ENCODE measurements at places on chromosomes 5 and 9.

DNA sequence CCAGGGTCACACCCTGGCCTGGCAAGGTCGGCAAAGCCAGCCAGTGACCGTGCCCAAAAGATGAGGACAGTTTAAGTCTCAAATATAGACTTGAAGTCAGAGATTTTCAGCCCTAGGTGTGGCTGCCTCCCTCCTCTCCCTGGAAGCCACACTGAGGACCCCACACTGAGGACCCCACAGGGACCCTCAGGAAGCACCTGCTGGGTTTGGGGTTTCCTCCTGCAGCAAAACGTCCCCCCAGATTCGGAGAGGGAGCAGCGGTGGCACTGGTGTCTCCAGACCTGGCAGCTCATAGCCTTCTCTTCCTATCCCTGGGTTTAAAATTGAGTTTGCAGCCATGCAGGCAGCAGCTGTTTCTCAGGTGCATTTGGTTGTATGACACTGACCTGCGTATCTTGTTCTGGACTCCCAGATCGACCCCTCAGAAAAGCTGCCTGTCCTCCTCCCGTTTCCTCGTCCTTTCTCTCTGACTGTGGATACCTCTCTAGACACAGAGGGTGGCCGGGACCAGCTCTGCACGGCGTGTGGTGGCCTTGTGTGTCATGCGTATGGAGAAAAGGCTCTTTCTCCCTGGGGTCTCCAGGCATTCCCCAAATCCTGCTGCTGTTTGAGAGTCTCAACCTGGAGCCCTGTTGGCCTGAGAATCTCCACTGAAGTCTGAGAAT is 36.6 kb downstream of the MRPL36 start:
- no peak for DNase-seq

GRCh38 chr5:23703940-23704855 is 196.8 kb downstream of the PRDM9 start:
- DNase-seq = no peak

GRCh38 chr5:123802298-123802951 is 290.4 kb downstream of the CSNK1G3 start:
- no peak for DNase-seq

- DNase-seq = no peak
These were observed 36.2 kb upstream of the UGCG start for GRCh38 chr9:111860443-111860842.

DNA sequence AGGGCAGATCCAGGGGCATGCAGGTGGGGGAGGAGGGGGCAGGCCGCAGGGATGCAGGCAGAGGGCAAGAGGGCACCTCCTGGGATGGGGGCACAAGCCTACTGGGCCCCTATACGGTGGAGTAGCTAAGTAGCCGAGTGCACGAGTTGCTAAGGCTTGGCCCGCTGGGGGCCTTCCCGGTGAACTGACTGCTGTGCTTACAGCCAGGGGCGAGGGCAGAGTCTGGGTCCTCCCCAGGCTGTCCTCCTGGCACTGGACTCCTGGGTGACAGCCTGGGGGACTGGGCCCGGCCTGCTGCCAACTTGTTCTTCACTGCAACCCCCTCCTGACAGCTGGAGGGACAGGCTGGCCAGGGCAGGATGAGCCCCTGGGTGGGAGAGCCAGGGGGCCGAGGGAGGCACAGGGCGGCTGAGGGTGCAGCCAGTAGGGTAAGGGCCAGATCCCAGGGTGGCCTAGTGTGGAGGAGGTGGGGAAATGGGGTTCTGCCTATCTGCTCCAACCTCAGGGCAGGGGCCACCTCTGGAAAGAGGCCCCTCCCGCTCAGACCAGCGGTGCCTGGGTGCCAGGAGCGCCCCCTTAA is 1.7 kb upstream of the EGFL7 start:
- no peak for DNase-seq

DNA sequence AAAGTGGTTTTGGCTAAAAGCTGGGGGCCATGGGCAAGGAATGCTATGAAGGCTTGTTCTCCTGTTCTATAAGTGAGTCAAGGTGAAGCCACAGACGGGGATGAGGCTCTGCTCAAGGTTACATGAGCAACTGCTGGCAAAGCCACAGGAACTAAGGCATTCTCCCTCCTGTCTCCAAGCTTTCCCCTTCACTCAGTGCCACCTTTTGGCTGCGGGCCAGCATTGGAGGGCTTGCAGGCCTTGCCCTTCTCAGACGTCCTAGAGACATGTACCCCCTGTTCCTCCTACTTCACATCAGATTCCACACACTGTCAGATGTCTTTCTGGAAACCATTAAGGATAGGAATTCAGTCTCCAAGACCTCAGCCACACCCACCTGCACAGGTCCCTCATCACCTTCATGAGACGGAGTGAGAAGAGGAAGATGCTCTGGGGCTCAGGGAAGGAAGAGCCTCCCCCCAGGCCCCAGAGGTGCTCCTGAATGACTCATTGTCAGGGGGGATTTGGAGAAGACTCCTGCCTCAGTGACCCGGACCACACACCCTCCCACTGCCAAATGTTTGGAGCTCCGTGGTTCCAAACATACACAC is 20.5 kb upstream of the MEIKIN start:
- no peak for DNase-seq

DNA sequence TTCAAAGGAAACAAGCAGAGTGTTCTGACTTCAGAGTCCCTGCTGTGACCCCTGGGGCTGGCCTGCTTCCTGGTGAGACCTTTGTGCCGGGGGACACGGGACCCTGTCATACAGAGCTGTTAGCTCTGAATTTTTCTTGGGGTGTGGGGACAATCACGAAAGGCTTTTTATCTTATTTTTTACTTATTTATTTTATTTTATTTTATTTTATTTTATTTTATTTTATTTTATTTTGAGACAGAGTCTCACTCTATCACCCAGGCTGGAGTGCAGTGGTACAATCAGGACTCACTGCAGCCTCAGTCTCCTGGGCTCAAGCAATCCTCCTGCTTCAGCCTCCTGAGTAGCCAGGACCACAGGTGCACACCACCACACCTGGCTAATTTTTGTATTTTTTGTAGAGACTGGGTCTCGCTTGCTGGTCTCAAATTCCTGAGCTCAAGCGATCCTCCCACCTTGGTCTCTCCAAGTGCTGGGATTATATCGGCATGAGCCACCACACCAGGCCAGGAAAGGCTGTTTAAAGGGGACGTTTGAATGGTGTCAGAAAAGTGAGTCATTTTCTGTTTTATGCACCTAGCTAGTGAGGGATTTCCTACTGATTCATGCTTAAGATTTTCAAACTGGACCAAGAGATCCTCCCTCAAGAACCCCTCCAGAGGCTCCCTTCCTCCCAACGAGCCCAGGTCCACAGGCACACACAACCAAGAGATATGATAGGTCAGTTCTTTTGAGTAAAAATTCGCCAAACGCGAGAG is 75.7 kb downstream of the OLFM1 start:
- no peak for DNase-seq

GRCh38 chr9:87517732-87518131 is 20.1 kb downstream of the DAPK1 start:
- DNase-seq = no peak

- DNase-seq = no peak
These were observed 18.1 kb upstream of the NEUROG1 start for GRCh38 chr5:135553688-135554462.

DNA sequence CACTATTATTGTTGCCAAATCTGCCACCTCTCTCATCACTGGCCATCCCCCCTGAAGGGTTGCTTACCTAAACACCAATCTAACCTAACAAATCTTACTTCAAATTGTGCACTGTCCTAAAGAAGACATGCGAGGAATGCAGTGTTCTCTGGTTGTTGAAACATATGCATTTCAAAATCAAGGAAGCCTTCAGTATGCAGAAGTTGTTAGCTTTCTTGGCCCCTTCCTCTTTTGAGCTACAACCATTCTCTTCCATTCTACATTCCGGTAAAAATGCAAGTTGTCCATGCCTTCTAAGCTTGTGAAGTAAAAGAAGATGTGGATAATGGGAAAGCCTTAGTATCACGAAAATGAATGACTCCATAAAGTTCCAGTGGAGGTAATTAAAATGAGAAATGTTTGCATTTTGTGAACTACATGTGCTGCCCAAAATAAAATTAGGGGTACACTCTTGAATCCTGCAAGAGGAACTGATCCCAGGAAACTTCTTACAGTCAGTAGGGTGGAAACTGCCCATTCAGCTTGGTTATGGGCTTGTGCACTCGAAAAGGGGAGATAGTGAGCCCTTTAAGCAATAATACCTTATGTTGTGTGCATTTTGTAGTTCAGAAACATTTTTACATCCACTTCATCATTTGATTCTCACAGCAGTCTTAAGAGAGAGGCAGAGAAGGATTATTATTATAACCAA is 77.6 kb upstream of the ADRB2 start:
- DNase-seq = no peak

GRCh38 chr5:55324815-55325418 is 17.1 kb downstream of the MTREX start:
- no peak for DNase-seq

GRCh38 chr9:117091529-117091928 is 323.3 kb downstream of the ASTN2 start:
- DNase-seq = no peak

DNA sequence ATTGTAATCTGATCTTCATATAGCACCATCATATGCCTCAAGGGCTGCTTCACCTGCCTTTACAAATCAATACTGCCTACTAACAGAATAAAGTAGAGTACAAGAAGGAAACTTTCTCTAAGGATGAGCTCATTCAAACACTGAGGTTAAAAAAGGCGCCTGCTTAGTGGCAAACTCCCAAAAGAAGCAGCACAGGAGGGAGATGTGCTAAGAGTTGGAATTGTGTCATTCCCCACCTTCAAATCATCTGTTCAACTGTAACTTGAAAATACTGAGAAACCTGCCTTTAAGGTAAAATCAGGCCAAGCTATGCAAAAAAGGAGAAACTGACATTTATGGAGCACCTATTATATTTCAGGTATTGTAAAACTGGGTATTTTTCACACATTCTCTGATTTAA is 560.6 kb downstream of the PTPRD start:
- no peak for DNase-seq

DNA sequence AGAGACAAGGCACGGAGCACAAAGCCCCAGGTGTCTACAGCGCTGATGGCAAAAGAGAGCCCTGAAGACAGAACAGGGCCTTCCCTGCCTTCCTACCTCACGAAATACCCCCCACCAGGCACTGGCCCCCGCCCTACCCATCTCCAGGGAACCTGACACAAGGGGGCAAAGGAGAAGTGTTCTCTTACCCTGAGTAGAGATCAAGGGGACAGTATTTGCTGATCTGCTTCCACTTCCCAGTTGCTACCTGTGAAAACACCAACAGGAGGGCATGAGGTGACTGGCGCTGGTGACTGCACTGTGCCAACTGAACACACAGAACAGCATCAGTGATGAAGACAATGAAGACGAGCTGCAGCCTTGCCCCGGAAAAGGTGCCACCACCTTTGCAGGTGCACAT is 27.4 kb downstream of the IPPK start:
- DNase-seq = no peak

DNA sequence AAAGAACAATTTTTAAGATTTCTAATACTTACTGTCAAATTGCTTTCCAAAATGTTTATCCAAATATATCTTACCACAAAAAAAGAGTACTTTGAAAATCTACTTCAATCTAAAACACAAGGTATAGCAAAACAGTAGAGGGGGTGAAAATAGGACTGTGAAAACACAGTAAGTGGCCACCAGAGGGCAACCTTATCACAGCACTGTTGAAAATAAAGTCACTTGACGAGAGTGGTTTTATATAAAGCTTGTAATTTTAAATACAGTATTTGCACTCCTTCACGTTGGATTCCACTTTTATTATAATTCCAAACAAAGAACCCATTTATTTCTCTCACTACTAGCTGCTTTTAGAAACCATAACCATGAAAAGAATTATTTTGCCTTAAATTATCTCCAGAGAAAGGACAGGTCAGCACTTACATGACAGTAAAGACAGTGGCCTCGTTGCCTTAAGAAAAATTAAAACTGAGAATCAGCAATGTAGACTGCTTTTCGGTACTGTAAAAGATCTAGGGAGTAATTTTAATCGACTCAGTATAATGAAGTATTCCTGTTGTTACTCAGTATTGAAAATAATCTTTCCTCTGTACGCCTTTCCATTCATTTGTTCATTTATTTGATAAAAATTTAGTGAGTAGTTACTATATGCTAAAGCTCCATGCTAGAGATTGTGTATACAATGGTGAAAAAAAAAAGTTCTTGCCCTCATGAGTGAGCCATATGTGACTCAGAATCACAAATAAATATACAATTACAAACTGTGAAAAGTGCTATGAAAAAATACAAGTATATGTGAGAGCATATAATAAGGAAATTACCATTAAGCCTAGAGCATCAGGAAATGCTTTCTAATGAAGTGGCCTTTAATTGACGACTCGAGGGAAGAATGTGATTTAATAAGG is 40.0 kb upstream of the CDK5RAP2 start:
- DNase-seq = peak; percentile 39

- DNase-seq = no peak
These were observed 320.2 kb downstream of the NFIB start for GRCh38 chr9:13993632-13994185.

DNA sequence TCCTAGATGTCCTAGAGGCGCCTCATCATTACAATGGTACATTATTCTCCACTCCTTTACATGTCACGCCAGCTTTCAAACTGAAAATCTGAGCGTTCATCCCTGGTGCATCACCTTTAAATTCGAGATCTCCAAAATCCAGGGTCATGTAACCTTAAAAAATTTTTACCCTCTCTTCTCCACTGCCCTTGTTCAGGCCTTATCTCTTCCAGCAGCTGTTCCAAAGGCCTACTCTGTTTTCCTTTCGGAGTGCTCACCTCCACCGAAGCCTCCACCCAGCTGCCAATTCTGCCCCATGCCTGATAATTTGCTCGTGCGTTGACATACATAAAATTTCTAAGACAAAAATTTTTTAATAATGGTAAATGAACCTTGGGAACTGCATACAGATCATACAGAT is 950 bp upstream of the MSH3 start:
- DNase-seq = no peak

DNA sequence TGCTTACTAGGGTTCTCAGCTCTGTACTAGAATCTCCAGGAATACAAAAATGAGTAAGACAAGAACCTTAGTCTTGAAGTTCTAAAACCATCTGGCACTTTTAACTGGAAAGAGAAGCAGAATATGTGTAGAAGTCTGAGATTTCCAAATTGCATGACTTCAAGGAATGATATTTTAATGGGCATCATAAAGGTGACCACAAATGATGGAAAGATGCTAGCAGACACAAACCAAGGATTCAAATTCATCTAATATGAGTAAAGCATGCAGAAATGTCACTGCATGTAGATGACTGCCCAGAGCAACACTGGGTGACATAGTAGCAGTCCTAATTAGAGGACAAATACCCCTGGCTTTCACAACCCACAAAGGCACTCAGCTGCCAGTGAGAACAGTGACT is 117.2 kb downstream of the RPS23 start:
- no peak for DNase-seq

- peak; percentile 40 for DNase-seq
These were observed 153.8 kb downstream of the AUH start for GRCh38 chr9:91207729-91208418.

GRCh38 chr5:126454081-126454480 is 30.9 kb downstream of the GRAMD2B start:
- DNase-seq = no peak
